ENCODE measurements at places on chromosomes 5 and 9. TPM values are rescaled to one million over a fixed set of nuclear protein-coding genes. Genes with fewer than 3 reads are reported as not detected.

Gene KCNV2
- total RNA-seq, result not detected

Gene PCDHB15
- not detected for total RNA-seq

- no peaks in the 10 kb centered on the region for H3K36me3 ChIP-seq
- no peak overlapping the region for H3K27ac ChIP-seq
- H3K4me3 ChIP-seq, result no peak overlapping the region
- DNase-seq, result no peak
- no peaks in the 10 kb centered on the region for H3K4me1 ChIP-seq
- peaks cover 11% of the 10 kb centered on the region for H3K27me3 ChIP-seq
Observed at GRCh38 chr9:84349671-84350070, 9.1 kb upstream of the SLC28A3 start.

DNA sequence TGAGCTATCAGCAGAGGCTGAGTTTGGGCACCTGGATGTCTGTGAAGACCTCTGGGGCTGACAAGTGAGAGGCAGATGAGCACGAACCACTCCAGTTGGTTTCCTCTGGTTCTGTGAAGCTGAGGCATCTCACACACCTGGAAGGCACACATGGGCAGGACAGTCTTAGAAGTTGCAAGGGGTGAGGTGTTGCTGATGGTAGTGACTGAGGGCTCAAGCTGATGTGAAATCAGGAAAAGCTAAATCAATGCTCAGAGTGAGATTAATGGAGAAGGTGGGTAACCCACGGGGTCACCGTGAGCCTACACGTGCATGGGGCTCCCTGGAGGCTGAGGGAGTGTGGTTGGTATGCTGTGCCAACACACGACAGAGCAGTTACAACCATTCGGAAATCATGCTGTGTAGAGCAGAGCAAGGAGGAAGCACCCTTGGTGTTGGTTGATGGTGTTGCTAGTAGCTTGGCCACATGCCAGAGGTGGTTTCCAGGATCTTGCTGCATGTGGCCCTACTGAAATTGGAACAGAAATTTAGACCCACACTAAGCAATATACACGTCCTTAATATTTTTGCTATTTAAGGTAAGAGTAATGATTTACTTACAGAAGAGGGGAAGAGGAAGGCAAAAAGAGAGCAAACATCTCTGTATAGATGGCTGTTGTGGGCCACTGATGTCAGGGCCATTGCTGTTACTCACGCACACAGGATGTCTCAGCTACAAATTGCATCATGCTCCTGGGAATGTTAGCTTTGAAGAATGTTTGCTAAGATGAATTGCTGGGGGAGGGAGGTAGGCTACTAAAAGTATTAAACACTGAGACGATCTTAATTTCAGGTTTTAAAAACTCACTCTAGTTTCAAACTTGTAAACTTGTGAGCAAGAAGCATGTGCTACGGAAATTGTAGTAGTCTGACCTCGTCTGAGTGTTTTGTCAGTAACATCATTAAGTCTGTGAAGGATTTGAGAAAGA, 170.5 kb downstream of the ARHGEF28 start:
- no peak for DNase-seq
- no peaks in the 10 kb centered on the region for H3K36me3 ChIP-seq
- no peak overlapping the region for H3K4me3 ChIP-seq
- no peaks in the 10 kb centered on the region for H3K4me1 ChIP-seq

DNA sequence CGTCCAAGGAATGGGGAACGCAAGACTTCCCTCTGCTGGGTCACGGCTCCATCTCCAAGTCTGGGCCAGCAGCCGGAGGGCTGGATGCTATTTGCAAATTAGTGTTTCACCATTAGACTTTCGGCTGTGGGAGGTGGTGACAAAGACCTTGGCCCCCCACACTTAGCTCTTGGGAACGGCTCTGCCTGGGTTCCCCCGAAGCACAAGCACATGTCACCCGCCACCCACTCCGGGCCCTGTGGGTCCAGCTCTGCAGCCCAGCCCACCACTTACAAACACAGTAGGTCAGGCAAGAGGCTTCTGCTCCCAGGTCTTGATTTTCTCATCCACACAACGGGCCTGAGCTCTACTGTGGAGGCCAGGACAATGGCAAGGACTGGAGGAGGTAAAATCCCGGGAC, 25.8 kb upstream of the TMEM250 start:
- H3K4me3 ChIP-seq, result no peak overlapping the region
- no peaks in the 10 kb centered on the region for H3K36me3 ChIP-seq
- DNase-seq, result no peak
- no peaks in the 10 kb centered on the region for H3K27me3 ChIP-seq
- no peaks in the 10 kb centered on the region for H3K4me1 ChIP-seq
- H3K27ac ChIP-seq, result no peak overlapping the region

- H3K4me3 ChIP-seq, result no peak overlapping the region
- H3K36me3 ChIP-seq, result peaks cover 2% of the 10 kb centered on the region
- no peak overlapping the region for H3K27ac ChIP-seq
Observed at GRCh38 chr5:179343719-179344430, 1.4 kb downstream of the ADAMTS2 start.

DNA sequence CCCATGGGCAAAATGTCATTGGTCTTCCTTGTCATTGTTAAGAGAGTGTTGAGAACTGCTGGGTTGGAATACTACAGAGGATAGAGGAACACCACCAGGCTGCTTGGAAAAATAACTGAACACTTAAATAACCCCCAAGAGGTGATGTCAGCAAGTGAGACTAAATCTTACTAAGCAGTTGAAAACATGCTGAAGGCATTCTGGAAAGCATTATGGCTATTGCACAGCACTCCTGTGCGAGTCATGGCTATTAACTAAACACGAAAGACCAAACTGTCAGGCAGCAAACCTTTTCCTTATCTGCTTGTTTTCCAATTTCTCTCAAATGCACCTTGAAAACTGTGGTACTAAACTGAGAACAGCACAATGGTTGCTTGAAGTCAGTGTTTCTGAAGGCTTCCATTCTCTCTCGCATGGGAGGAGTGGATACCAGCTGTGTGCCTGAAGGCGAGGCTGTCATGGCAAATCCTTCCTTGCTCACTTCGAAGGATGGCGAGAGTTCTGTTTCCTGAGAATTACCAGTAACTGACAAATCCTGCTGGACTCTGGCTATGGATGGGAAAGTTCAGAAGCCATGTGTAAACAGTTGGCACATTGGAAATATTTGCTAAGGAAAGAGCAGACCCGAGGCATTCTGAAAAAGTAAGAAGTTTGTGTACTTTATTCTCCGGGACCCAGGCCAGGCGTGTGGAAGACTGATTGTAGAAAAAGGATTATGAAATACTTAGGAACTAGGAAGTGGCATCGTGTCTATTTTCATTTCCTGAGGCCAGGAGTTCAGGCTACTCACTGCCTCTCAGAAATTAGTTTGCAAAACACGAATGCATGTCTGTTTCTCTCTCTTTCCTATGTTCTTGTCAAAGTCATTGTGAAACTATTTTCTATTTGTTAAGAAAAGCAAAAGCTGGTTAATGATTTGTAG, 182.1 kb downstream of the DMRT2 start:
- no peaks in the 10 kb centered on the region for H3K4me1 ChIP-seq
- H3K4me3 ChIP-seq, result no peak overlapping the region
- H3K27me3 ChIP-seq, result no peaks in the 10 kb centered on the region
- no peak for DNase-seq

- DNase-seq, result no peak
- no peaks in the 10 kb centered on the region for H3K36me3 ChIP-seq
- peaks cover 8% of the 10 kb centered on the region for H3K27me3 ChIP-seq
- no peaks in the 10 kb centered on the region for H3K4me1 ChIP-seq
Observed at GRCh38 chr5:140228364-140228837, 53.4 kb downstream of the CYSTM1 start.

GRCh38 chr5:127810707-127811490, 107.7 kb downstream of the CCDC192 start:
- H3K27me3 ChIP-seq, result peaks cover 7% of the 10 kb centered on the region
- no peak overlapping the region for H3K4me3 ChIP-seq
- no peak overlapping the region for H3K27ac ChIP-seq
- no peak for DNase-seq
- H3K36me3 ChIP-seq, result no peaks in the 10 kb centered on the region
